ENCODE measurements at places on chromosomes 16 and 17.

GRCh38 chr17:61731330-61731729 lies 132.0 kb downstream of the BRIP1 start:
- no peak for DNase-seq

- peak; percentile 42 for DNase-seq
Measured at GRCh38 chr16:89658221-89658879, 714 bp downstream of the SPATA33 start.

DNA sequence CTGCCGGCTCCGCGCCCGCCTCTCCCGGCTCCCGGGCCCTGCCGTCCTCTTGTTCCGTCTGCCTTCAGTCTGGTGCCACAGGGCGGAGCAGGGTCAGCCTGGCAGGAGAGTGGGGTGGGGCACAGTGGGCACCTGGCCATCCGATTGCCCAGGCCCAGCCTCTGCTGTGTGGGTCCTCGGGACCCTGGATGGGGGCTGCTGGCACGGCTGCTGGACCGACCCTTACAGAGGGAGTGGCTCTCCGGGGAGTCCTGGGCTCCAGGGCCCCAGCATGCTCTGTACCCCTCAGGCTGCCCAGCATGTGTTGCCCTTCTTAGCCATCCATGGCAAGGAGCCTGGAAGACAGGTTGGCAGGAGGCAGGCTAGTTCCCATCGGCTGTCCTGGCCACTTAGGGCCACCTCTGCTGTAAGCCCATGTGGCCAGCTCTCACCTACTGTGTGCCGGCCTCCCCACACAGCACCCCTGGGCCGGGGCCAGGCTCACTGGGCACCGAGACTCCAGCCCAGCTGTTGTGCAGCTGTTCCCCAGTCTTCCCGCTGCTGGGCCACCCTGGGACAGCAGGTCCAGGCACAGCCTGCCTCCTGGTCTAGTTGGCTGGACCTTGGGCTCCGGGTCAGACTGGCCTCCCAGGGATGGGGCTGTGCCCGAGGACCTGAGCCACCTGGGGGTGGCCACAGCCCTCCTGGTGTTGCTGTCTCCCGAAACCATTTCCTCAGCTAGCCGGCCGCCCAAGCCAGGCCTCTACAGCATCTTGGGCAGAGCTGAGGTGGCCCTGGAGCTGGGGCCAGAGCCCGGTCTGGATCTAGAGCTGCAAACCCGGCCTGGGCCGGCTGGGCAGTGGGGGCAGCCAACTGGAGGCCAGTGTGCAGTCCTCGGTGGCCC lies 24.9 kb downstream of the BAHCC1 start:
- no peak for DNase-seq

GRCh38 chr16:84483882-84484565 lies 20.4 kb downstream of the MEAK7 start:
- no peak for DNase-seq

- DNase-seq = no peak
Measured at GRCh38 chr17:28178800-28179199, 136.3 kb downstream of the NLK start.

- DNase-seq = peak; percentile 84
Measured at GRCh38 chr16:83956336-83957289, 3.6 kb downstream of the OSGIN1 start.

- peak; percentile 41 for DNase-seq
Measured at GRCh38 chr17:31699281-31699680, 159.8 kb downstream of the COPRS start.

GRCh38 chr17:44998646-44999045 lies 30.5 kb upstream of the C1QL1 start:
- no peak for DNase-seq

DNA sequence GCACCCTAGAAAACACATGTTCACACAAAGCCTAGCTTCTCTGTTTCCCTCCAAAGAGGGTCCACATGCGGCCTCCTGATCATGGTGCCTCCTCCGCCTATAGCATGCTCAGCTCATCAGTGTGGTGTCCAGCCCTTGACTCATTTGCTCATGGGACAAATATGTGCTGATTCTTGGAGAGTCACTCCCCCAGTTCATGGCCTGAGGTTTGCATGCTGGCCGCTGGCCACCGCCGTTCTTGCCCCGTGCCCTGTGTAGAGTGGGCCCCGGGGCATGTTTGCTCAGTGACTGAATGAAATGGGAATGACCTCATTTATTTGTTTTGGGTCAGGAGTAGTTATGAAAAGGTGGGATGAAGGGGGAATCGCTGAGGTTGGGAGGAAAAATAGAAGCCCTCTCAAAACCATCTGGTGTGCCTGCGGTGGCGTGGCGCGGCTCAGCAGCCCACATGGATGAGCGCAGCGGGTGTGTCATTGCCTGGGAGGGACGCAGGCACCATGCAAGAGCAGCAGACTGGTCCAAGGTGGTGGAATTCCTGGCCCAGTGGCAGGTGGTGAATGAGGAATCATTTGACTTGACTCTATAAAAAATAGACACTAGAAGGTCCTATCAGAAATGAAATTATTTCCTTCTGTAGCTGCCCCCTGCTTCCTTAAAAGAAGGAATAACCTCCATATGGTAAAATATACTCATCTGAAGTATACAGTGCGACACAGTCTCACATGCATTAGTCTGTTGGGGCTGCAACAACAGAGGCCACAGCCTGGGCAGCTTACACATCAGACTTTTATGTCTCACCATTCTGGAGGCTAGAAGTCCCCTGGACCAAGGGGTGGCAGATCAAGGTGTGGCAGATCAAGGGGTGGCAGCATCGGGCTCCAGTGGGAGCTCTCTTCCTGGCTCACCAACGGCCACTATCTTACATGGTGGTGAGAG lies 31.7 kb downstream of the CRISPLD2 start:
- DNase-seq = no peak

GRCh38 chr17:82396601-82397435 lies 21.3 kb upstream of the HEXD start:
- no peak for DNase-seq

GRCh38 chr16:70151941-70152509 lies 21.6 kb upstream of the CLEC18C start:
- DNase-seq = peak; percentile 58

- no peak for DNase-seq
Measured at GRCh38 chr16:2586241-2586640, 48.4 kb downstream of the PDPK1 start.

DNA sequence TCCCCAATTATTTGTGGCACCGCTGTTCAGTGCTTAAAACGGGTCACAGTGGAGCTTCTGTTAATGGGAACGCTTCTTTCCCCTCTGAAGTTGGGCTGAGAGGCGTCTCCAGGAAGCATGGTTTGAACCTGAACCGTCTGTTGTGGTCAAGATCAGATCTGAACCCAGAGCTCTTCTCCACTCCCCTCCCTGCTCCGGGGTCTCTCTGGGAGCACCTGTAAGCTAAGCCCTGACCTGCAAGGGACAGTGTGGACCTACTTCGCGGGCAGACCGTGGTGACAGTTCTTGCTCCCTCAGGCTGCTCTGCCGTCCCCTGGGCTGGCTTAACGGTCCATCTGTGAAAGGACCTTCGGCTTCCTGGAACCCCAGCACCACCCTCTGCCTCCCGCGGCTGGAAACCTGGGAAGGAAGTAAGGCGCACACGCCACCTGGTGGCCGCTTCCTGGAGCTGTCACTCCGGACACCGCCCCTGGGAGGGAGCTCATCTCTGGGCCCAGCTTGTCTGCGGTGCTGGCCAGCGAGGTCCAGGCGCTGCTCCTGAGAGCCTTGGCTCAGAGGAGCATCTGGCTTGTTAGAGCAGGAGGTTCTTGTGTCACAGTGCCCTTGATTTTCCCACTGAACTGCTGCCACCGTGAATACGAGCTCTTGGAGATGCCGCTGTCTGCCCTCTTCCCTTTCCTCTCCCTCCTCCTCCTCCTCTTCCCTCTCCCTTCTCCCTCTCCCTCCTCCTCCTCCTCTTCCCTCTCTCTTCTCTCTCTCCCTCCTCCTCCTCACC lies 518.5 kb upstream of the EEF2KMT start:
- peak; percentile 77 for DNase-seq

GRCh38 chr16:64440421-64440831 lies 681.4 kb downstream of the CDH11 start:
- DNase-seq = no peak

GRCh38 chr16:2024032-2024420 lies 2.7 kb upstream of the NHERF2 start:
- DNase-seq = no peak

GRCh38 chr16:8955828-8956227 lies 7.9 kb downstream of the USP7 start:
- DNase-seq = no peak

DNA sequence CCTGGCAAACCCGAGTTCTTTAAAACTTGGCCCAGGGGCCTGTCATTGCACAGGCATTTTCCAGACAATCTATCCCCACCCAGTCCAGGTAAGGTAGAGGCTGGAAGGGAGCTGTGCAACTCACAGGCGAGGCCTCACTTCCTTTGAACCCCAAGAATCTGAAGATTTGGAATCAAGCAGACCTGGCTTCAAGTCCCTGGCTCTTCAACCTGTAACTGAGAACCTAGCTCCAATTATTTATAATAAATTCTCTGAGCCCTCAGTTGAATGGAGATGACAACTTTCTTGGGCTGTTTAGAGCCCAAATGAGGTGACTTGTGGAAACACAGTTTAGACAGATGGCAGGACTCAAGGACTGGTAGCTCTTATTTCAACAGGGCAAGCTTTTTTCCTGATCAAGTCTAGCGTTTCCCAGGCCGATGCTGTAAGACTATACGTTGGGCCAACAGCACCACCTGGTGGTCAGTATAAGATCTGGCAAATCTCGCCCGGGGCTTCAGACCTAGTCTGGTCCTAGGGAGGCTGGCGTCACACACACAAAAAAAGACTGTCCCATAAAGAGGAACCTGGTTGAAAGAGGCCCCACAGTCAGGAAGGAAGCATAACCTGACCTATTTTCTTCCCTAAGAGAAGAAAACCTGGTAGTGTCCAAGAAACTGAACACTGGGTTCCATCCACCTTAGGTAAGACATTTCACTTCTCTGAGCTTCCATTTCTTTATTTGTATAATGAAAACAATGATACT lies 117.9 kb downstream of the C17orf67 start:
- DNase-seq = peak; percentile 64

DNA sequence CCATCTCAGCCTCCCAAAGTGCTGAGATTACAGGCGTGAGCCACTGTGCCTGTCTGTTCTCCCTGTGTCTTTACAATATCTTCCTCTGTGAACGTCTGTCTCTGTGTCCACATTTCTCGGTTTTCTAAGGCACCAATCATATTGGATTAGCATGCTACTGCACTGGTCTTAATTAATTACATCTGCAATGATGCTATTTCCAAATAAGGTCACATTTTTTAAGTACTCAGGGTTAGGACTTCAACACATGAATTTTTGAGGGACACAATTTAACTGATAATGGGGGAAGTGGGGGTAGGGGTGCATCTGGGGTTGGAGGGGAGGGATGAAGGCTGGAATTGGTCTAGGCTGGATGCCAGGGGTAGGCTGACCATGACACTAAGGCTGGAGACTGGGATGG lies 102.6 kb downstream of the N4BP1 start:
- no peak for DNase-seq

GRCh38 chr17:46202424-46202823 lies 9.2 kb upstream of the KANSL1 start:
- no peak for DNase-seq

DNA sequence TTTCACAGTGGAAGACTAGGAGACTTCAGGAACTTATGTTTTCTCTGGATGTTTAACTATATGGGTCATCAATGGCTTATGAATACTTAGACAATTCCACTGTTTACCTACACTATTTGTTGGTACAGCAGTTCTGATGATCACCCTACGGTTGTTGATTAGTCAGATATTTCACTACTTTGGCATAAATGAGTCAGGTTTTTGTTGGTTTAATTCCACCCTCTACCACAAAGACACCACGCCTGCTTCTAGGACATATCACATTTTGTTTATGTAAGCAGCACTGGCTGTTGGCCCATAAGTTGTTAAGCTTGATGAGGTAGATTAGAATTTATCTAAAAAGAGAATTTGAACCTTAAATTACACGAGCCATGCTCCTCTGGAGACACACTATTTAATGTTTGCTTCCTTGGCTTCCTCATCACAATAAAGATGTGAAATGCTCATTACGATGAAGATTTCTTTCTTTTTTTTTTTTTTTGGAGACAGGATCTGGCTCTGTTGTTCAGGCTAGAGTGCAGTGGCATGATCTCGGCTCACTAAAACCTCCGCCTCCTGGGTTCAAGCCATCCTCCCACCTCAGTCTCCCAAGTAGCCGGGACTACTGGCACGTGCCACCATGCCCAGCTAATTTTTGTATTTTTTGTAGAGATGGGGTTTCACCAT lies 4.3 kb downstream of the GDE1 start:
- no peak for DNase-seq

- no peak for DNase-seq
Measured at GRCh38 chr17:56690441-56691291, 97.2 kb downstream of the NOG start.

GRCh38 chr17:65536573-65537342 lies 24.7 kb downstream of the AXIN2 start:
- DNase-seq = no peak

- DNase-seq = no peak
Measured at GRCh38 chr17:16027708-16028584, 28.3 kb downstream of the TTC19 start.

DNA sequence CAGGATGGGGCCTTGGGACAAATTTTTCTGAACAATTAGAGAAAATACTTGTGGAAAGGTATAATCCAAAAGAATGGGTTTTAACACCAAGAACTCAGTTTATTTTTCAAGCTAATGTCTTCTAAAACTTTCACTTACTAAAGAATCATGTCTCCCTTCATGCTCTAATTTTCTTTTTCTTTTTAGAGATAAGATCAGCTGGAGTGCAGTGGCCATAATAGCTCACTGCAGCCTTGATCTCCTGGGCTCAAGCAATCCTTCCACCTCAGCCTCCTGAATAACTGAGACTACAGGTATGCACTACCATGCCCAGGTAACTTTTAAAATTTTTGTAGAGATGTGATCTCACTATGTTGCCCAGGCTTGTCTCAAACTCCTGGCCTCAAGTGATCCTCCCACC lies 5.5 kb downstream of the OR4D1 start:
- DNase-seq = no peak

DNA sequence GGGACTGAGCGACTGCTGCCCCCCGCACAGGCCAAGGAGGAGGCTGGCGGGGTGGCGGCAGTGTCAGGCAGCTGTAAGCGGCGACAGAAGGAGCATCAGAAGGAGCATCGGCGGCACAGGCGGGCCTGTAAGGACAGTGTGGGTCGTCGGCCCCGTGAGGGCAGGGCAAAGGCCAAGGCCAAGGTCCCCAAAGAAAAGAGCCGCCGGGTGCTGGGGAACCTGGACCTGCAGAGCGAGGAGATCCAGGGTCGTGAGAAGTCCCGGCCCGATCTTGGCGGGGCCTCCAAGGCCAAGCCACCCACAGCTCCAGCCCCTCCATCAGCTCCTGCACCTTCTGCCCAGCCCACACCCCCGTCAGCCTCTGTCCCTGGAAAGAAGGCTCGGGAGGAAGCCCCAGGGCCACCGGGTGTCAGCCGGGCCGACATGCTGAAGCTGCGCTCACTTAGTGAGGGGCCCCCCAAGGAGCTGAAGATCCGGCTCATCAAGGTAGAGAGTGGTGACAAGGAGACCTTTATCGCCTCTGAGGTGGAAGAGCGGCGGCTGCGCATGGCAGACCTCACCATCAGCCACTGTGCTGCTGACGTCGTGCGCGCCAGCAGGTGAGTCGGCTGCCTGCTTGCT lies 5.6 kb upstream of the TMEM88 start:
- DNase-seq = peak; percentile 14
